ENCODE measurements at places on chromosomes 7 and 10.

DNA sequence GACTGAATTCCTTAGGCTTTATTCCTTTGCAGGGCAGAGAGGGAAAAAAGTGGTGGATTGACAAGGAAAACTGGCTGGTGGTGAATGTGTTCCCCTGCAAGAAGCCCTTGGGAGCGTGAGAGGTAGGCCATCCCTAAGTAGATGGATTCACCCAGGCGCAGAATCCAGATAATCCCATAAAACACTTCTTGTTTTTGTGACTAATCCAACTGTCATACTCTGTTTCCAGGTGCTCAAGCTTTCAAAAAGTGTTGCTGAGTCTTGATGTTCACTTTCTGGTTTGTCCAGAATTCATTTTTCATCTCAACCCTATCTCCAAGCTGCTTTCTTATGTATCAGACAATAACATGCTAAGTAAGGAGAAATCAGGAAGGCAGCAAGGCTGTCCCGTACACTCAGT, 250.8 kb upstream of the HABP2 start:
- no peak for DNase-seq

DNA sequence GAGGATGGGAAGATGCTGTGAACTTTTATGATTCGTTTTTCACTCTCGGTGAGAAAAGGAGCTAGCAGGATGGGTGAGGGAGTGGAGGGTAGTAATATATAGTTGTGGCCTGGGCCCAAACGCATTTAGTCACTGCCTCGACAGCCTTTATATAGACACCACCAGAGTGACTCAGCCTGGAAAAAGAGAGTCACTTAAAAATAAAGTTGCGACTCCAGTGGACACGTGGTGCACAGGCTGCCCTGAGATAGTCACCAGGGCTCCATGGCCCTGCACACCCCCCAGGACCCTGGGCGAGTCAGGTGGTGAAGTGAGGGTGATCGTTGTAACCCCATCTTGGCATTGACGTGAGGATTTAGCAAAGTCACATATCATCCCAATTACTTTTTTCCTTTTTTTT, 106.7 kb downstream of the CUX1 start:
- DNase-seq: peak; percentile 39

GRCh38 chr7:8060241-8060640, 91.6 kb downstream of the GLCCI1 start:
- DNase-seq: no peak

DNA sequence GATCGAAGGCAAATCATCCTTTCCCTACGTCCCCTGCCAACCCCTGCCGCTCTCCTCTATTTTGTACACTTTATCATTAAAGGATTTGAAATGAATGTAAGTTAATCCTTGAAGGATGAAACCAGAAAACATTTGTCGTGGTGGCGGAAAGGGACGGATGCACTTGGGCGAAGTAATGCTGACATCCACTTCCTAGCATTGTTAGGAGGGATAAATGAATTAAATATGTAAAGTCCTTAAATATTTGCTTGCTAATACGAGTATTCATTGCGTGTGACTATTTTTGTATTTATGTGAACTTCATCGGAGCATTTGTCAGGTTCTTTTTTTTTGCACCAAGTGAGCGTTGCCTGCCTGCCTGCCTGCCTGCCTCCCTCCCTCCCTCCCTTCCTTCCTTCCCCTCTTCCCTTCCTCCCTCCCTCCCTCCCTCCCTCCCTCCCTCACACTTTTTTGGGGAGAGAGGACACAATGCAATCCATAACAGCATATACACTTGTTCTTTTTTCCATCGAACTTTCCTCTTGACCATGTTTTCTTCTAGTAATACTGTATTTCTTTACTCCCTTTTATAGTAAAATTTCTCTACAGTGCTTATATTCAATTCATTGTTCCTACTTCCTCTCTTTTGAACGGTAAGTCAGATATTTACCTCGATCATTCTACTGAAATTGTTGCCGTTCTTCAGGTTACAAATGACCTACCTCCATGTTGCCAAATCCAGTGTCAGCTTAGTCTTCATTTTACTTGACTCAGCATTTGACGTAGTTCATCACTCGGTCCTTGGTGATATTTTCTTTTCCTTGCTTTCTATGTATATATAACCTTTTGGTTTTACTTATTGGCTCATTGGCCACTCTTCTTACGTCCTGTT, 831 bp downstream of the CCDC7 start:
- no peak for DNase-seq

- no peak for DNase-seq
These were observed 141.2 kb downstream of the ZEB1 start for GRCh38 chr10:31460242-31460641.

GRCh38 chr7:134388336-134389019, 70.4 kb downstream of the AKR1B1 start:
- DNase-seq: no peak

DNA sequence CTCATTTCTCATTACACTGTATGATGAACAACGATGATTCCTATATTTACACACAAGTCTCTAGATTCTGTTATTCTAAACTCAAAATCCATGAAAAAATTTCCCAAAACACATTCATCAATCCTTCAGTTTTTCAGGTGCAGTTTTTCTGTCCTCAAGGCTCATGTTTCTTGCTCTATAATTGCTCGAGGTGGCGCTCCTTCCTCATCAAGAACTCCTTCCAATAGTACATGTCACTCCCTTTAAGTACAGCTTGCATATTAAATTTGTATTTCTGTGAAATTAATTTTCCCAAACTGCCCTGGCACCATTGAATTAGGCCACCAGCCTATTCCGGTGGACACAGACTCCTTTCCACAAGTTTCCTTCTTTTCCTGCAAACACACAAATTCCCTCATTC, 188.7 kb upstream of the MINDY3 start:
- no peak for DNase-seq

DNA sequence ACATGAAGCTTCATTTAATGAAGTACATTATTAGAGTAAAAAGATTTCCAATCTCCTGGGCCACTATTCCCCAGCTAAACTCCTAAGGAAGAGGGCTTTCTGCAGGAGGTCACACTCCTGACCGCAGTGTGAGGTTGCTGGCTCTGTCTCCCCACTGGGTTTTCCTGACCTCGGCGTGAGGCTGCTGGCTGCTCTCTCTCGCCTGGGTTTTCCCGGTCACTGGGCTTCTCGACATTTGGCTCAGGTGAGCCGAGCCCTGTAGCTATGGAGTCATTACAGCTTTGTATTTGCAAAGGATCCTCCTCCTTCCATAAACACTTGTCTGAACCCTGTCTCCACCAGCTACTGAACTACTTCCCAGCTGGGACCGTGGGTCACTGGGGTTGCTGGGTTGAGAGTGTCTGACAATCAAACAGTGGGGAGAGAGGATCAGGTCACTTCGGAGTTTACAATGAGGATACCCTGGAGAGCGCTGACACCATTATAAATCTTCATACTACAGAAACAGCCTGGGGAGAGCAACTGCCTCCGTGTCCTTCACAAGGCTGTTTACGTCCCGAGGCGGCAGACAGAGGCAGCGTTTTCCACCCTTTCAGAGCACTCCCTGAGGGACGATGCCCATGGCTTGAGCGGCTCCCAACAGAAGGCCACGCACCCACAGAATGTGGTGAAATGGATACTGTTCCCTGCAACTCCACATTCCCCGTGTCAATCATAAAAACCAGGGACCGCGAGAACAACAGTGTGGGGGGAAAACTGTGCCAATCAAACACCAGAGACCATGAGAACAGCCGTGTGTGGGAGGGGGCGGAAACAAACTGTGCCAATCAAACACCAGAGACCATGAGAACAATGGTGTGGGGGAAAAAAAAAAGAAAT, 226.2 kb downstream of the ZMYND11 start:
- DNase-seq: no peak

- no peak for DNase-seq
These were observed 63.4 kb upstream of the SYPL1 start for GRCh38 chr7:106175507-106175906.

- no peak for DNase-seq
These were observed 19.7 kb downstream of the TSPAN12 start for GRCh38 chr7:120838281-120838682.

DNA sequence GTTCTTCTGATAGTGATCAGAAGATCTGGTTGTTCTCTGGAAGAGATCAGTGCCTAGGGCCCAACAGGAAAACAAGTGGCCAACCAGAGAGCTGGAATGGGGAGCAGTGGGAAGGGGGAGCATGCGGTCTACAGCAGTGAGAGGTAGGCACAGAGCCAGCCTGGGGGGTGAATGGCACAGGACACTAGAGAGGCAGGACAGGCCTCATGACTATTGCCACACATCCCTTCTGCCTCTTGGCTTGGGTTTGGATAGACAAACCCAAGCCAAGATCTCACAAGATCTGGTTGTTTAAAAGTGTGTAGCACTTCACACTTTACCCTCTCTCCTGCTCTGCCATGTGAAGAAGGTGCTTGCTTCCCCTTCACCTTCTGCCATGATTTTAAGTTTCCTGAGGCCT, 224.4 kb downstream of the ARHGAP12 start:
- no peak for DNase-seq

GRCh38 chr7:30727061-30727945, 24.6 kb upstream of the INMT start:
- DNase-seq: peak; percentile 37

GRCh38 chr7:40700653-40701421, 566.0 kb downstream of the SUGCT start:
- peak; percentile 28 for DNase-seq

DNA sequence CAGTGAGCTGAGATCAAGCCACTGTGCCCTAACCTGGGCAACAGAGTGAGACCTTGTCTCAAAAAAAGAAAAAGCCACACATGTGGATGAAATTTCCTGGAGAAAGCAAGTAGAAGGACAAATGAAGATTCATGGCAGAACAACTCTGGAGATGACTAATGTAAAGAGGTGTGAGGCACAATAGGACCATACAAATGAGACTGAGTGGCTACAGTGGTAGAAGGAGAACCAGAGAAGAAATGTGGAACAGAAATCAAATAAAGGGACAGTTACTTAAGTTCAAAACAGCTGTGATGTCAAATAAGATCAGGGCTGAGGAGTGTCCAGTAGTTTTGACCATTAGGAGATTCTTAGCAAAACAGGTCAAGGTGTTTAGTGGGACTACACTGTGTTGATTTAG, 130.9 kb upstream of the CDK6 start:
- no peak for DNase-seq

- peak; percentile 23 for DNase-seq
These were observed 9.5 kb downstream of the SLC13A1 start for GRCh38 chr7:123190109-123190831.

DNA sequence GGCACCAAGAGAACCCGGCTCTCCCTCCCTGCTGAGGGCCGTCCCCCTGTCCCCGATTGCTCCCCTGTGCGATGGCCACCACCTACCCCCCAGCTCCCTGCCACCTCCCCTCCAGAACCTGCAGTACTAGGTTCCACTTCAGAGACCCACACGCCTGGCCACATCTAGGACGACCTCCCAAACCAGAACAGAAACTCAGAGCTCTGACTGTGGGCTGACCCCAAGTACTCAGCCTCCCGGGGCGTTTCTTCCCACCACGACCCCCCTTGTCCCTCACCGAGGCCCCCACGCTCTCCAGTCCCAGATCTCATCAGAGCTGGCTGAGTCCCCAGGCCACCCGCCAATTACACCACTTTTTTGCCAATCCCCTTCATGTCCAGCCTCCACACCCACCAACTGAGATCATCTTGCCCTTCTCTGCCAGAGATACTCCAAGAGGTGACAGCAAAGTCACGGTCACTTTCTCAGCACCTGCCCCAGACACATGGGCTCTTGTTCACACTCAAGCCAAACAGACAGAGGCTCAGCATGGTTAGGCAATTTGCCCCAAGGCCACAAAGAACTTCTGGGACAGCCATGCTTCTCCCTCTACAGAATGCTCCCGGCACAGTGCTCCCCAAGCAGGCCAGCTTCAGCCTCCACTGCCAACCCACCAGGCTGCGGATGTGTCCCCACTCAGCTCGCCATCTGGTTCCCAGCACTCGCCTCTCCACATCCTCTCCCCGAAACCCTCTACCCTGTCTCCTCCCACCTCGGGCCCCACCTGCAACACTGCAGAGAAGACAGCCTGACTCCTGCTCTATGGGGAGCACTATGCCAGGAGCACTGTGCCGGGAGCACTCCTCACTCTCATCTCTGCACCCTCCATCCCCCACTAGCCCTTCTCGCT, 4.7 kb downstream of the TMEM120A start:
- DNase-seq: no peak

GRCh38 chr7:96621932-96622331, 87.7 kb downstream of the SEM1 start:
- DNase-seq: no peak

DNA sequence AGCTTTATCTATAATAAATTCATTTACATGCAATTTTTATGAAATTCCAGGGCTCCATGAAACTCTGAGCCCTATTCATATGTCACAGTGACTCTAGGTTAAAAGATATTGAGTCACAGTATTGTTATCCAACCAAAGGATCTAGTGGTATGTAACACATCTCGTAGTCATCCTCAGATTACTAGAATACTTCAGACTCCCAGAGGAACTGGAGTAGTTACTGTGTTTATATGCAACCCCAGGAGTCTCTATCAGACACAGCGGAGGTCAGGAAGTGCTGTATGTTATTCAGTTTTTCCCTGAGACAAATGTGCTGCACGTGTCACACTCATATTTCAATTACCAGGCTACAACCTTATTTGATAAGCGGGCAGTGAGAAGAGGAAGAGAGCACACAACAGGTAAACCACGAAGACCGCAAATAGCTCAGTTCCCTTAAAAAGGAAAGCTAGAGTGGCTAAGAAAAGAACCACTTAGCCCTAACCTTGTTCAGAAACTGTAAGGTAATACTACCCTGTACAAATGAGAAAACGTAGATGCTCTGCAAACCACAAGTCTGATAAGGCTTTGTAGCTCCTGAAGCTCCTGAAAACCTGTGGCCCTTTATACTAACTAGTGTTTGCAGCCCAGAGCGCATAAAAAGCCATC, 114.0 kb upstream of the CNTNAP2 start:
- no peak for DNase-seq

GRCh38 chr10:3714531-3714930, 70.5 kb downstream of the KLF6 start:
- DNase-seq: no peak

- no peak for DNase-seq
These were observed 65.7 kb upstream of the ASAH2 start for GRCh38 chr10:50316695-50317648.

DNA sequence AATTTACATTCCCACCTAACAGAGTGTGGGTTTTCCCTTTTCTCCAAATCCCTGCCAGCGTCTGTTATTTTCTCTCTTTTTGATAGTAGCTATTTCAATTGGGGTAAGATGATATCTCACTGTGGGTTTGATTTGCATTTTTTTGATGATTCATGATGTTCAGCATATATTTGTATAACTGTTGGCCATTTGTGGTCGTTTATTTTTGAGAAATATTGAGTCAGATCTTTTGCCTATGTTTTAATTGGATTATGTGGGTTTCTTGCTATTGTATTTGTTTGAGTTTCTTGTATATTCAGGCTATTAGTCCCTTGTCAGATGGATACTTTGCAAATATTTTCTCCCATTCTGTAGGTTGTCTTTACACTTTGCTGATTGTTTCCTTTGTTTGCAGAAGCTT, 193.8 kb downstream of the ABCA13 start:
- DNase-seq: no peak

- no peak for DNase-seq
These were observed 832 bp upstream of the TIAL1 start for GRCh38 chr10:119597405-119598186.

GRCh38 chr10:33493978-33494377, 159.5 kb upstream of the NRP1 start:
- DNase-seq: no peak

- no peak for DNase-seq
These were observed 11.7 kb downstream of the NOBOX start for GRCh38 chr7:144391823-144392255.

GRCh38 chr10:70916241-70916640, 27.9 kb upstream of the PCBD1 start:
- DNase-seq: no peak

- DNase-seq: no peak
These were observed 73.6 kb upstream of the RPA3 start for GRCh38 chr7:7792056-7792455.
